ENCODE measurements at places on chromosomes 1 and 21. TPM values are rescaled to one million over a fixed set of nuclear protein-coding genes. Genes with fewer than 3 reads are reported as not detected.

The WDR3 gene
- 7.2 TPM for total RNA-seq

The CD1B gene
- total RNA-seq: not detected

The ACADM gene
- total RNA-seq: 24.3 TPM

The CFAP45 gene
- total RNA-seq: 0.16 TPM

The PDC gene
- not detected for total RNA-seq

The OR14C36 gene
- total RNA-seq: not detected

The CR1L gene
- total RNA-seq: not detected

The CLIC6 gene
- under 0.01 TPM for total RNA-seq

The SUSD4 gene
- total RNA-seq: 2.0 TPM

The FAM76A gene
- total RNA-seq: 5.7 TPM

The TAS1R1 gene
- not detected for total RNA-seq

The TNFRSF14 gene
- 5.9 TPM for total RNA-seq

The TPRG1L gene
- total RNA-seq: 12.4 TPM

The ARF1 gene
- total RNA-seq: 486 TPM

The HUNK gene
- total RNA-seq: 0.13 TPM

The BTBD8 gene
- 3.0 TPM for total RNA-seq

The ARHGEF10L gene
- 13.0 TPM for total RNA-seq

The ZNF648 gene
- total RNA-seq: not detected

The TSSK3 gene
- total RNA-seq: 1.3 TPM

The NMNAT1 gene
- 3.7 TPM for total RNA-seq

The NEGR1 gene
- total RNA-seq: 7.5 TPM

The CCDC17 gene
- total RNA-seq: 0.89 TPM

The ADORA3 gene
- total RNA-seq: not detected

The SRGAP2C gene
- 12.7 TPM for total RNA-seq

The UQCRHL gene
- total RNA-seq: 0.65 TPM

The TMPRSS15 gene
- not detected for total RNA-seq

The MPL gene
- not detected for total RNA-seq

The KIF1B gene
- 26.1 TPM for total RNA-seq

The HSD3B1 gene
- total RNA-seq: not detected

The CASQ1 gene
- total RNA-seq: not detected

The FAM167B gene
- total RNA-seq: 0.63 TPM

The BECN2 gene
- not detected for total RNA-seq

The CSMD2 gene
- total RNA-seq: 0.13 TPM

The SPRR1A gene
- not detected for total RNA-seq

The HMGCL gene
- 24.8 TPM for total RNA-seq

The RHEX gene
- total RNA-seq: 1.3 TPM
